ENCODE measurements at places on chromosomes 7 and 10.

DNA sequence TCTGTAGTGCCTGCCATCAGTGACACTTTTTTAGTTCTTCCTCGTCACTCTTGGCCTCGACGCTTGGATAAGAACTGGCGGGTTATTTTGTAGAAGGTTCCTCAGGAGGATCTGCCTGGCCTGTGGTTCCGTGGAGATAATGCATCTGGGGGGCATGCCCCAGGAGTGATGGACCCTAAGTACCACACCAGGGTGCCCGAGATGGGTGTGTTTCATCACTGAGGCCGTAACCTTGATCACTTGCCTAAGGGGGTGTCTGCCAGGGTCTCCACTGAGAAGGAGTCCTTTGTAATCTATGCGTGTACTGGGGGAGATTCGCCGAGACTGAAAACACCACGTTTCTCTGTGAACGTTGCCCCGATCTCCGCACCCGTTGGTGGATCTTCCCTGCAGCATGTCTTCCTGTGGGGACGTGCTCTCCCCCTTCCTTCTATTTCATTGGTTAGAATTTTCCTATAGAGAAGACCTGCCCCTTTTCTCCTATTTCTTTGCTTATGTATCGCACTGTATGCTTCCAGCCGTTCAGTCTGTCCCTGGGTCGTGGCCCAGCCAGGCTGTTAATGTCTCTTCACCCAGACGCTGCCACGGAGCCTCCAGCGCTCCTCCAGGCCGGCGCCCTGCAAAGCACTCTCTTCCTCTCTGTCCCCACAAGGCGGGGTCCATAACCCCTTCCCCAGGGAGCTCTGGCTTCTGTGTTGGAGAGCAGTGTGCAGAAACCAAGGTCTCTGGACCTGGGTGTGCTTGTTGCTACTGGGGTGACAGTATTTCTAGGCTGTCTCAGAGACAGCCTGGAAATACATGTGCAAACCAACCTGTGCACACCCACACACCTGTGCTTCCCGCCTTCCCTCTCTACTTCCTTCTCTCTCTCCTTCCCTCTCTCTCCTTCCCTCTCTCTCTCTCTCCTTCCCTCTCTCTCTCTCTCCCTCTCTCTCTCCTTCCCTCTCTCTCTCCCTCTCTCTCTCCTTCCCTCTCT lies 14.4 kb upstream of the DPYSL4 start:
- no peak for DNase-seq

DNA sequence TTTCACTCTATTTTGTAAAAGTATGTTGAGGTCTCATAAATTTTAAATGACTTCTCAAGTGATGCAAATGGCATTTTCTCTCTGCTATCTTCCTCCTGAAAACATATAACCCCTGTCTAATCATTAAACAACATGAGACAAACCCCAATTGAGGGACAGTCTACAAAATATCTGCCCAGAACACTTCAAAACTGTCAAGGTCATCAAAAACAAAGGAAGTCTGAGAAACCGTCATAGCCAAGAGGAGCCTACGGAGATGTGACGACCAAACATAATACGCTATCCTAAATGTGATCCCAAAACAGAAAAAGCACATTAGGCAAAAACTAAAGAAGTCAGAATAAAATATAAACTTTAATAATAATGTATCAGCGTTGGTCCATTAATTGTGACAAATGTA lies 282.3 kb upstream of the SEMA3C start:
- DNase-seq = no peak

GRCh38 chr10:53022611-53023088 lies 250.1 kb upstream of the MBL2 start:
- no peak for DNase-seq

DNA sequence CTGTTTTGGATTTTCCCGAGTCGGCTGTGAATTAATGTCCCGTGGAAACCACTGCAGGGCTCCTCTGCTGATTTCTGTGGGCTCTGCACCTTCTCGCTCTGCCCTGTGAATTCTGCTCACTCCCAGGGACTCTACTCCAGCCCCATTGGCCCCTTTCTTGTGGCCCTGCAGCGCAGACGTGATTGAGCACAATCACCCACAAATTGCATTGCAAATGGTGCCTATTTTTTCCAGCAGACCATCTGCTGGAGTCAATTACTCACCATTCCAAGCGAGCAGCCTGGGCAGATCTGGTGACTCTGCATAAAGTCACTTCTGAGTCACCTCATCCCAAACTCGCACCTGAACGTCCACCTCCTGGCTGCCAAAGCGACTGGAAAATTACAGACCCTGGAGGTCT lies 235.8 kb downstream of the PAXIP1 start:
- DNase-seq = no peak

DNA sequence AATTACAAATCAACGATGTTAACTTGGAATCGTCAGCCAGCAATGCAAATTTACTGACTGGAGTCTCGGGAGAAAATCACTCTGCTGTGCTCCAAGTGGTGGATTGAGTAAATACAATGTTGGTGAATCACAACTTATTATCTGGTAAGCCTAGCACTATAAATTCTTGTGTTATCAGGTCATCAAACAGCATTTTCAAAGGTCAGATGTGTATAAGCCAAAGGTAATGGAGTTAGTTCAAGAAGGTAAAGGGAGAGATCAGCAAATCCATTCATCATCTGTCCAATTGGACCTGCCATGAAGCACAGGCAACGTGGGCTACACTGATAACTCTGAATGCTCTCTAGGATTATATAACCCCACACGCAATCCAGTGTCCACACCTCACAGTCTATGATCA lies 13.9 kb downstream of the CUBN start:
- DNase-seq = no peak

DNA sequence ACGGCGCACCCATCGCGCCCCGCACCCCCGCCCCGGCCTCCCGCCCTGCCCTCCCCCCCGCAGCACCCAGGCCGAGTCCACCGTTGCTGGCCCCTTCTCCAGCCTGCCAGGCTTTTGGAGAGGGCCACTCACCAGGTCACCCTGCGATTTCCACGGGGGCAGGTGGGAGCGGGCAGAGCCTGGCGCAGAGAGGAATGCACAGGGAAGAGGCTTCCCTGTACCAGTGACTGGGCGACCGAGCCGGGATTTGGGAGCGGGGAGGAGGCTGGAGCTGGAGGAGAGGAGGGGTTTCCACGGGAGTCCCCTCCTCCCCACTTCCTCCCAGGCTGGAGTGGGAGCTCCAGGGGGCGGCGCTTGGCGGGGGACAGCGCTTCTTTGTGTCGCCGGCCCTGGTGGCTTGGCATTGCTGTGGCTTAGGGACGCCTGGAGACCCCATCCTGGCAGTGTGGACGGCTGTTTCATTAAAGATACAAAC lies 19.3 kb downstream of the TCAF1 start:
- no peak for DNase-seq

DNA sequence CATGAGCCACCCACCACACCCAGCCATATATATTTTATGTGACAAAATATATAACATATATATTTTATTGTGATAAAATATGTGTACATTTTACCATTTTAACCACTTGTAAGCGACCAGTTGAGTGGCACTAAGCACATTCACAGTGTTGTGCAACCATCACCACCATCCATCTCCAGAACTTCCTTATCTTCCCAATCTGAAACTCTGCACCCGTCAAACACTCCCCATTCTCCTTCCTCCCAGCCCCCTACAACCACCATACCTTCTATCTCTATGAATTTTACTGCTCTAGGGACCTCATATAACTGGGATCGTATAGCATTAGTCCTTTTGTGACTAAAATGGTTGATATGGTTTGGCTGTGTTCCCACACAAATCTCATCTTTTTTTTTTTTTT lies 20.8 kb upstream of the CYTH3 start:
- DNase-seq = no peak

GRCh38 chr7:16668978-16669377 lies 23.0 kb downstream of the BZW2 start:
- DNase-seq = no peak

DNA sequence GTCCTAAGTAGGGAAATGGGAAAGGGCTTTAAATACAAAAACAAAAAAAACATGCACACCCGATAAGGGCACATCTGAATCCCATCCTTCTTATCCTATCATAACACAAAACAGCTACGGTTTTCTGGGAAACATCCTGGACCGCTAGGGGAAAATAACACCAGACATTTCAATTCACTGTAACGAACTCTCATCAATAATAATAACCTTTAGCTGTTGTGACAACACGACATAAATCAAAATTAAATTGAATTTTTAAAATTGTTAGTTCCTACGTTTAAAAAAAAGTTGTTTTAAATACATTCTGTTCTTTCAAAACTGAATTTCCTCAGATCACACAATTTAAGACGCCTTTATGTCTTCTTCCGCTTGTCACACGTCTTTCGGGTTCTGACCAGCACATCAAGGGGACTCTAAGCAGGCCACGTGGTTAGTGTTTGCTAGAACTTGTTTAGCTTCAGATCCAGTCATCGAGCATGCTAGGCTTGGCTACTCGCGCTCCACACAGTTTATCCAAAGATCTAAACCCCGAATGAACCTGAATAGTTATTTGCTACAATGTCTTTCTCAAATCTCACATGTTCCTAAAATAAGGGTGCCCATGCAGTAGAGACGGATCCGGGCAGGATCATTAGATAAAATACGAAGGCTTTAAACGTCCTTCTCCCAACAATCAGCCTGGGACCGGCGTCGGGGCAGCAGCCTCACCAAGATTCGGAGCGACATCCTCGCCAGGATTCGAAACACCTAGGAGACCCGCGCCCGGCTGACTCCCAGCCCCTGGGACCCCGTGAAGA lies 839 bp downstream of the IKZF5 start:
- no peak for DNase-seq

DNA sequence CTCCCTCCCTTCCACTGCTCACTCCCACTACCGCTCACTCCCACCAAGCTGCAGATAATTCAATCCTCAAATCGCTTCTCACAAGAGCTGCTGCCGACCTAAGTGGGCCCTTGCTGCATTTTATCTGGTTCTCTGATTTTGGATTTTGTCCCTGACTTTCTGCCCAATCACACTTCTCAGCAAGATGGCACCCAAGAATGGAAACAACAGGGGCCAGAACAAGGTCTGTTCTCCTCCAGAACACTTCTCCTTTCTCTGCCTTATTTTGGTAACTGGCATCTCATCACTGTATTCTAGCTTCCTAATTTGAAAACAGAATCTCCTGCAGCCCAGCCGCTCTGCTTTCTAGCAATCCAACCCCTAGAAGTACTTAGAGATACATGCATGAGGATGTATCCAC lies 172.8 kb downstream of the GRID1 start:
- no peak for DNase-seq

Data from fibroblast of skin of left biceps (primary cell).